GF-D8 (cell line): ENCODE measurements at places on chromosomes 2 and 18.

GRCh38 chr2:234763002-234763873, 188.6 kb upstream of the SH3BP4 start:
- no peak for DNase-seq

DNA sequence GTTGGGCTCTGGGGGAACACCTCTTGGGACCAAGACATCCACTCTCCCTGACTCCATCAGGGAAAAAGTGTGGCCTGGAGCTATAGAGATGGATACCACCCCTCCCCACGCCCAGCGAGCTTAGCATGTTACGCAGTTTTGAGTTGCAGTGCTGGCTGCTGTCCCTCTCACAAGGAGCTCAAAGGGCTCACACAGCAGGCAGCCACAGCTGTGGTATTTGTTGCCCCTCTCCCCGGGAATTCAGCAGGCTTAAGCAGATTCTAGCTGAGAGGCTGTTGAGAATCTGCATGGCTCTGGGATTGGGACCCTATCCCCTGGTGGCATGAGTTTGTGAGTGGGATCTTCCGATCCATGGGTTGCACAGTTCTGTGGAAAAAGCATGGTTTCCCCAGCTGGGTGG, 673.1 kb upstream of the FSHR start:
- no peak for DNase-seq

DNA sequence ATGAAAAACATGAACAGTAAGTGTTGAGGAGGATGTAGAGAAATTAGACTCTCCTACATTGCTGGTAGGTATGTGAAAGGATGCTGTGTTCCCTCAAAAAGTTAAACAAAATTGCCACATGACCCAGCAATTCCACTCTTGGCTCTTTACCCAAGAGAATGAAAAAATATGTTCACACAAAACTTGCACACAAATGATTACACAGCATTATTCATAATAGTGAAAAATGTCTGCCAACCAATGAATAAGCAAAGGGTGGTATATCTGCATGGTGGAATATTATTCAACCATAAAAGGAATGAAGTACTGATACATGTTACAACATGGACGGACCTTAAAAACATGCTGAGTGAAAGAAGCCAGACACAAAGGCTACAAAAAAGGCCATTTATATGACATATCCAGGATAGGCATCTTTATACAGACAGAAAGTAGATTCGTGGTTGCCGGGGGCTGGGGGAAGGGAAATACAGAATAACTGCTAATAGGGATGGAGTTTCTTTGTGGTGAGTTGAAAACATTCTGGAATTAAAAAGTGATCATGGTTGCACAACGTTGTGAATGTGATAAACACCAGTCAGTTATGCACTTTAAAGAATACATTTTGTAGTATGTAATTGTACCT, 85.4 kb upstream of the MYO3B start:
- no peak for DNase-seq

DNA sequence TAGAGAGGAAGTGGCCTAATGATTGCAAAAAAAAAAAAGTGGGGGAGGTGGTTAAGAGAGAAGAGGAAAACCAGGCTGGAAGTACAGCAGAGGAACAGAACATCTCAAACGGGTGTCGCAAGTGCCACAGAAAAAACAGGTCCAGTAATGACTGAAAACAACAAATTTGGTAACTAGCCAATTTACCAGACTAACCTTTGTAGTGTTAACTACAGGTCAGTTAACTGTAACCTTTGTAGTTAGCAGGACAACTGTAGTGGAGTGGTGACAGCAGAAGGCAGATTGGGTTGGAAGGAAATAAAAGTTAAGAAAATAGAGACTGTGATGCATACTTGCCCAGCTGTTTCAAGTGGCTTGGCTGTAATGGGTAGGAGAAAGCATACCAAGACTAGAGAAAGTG, 91.4 kb upstream of the CHST9 start:
- no peak for DNase-seq

DNA sequence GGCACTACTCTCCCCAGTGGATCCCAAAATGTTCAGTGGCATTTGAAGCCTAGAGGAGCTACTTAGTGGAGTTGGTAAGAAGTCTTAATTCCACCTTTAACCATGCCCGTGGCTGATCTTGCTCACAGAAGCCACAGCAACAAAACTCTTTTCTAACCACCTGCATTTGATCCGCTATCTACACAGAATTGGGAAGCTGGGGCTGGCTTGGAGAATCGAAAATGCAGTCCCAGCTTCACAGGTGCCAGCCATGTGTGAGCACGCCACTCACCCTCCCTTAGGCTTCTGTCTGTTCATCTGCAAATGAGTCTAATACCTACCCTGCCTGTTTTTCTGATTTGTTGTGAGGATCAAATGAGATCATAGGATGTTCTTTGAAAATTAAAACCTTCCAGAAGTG, 182.6 kb downstream of the BCL11A start:
- no peak for DNase-seq
